ENCODE measurements at places on chromosomes 4 and X.
A peak's percentile ranks its signal among the peaks of the same experiment; 100 is the strongest.

- no peak for DNase-seq
Measured at GRCh38 chrX:68115371-68115770, 317.9 kb downstream of the OPHN1 start.

DNA sequence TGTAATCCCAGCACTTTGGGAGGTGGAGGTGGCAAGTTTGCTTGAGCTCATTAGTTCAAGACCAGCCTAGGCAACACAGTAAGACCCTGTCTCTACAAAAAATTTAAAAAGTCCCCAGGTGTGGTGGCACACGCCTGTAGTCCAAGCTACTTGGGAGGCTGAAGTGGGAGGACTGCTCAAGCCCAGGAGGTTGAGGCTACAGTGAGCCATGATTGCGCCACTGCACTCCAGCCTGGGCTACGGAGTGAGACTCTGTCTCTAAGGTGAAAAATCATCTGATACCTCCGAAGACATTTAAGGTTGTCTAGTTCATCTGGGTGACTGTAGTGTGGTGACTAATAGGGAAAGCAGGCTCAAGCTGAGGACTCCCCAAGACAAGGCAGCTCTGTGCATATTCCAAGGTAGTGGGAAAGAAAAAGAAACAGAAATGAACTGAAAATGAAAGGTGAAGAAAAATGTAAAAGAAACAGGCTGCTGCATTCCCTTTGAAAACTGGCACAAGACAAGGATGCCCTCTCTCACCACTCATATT lies 23.3 kb downstream of the FRYL start:
- DNase-seq: peak; percentile 38

DNA sequence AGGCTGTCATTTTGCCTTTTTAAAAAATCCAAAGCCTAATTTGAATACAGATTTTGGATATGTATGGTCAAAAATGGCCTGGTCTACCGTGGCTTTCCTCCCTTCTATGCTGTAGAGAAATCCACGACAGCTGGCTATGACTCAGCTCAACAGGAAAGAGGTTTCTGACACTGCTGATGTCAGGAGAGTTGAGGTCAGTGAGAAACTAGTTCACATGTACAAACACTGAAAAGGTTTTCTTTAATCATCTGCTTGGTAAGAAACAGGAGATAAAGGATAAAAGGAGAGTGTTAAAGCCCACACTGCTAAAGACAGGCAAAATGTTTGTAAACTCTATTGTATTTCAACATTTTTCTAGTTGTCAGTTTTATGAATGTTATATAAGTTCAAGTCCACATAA lies 113.9 kb downstream of the NYX start:
- DNase-seq: peak; percentile 86

DNA sequence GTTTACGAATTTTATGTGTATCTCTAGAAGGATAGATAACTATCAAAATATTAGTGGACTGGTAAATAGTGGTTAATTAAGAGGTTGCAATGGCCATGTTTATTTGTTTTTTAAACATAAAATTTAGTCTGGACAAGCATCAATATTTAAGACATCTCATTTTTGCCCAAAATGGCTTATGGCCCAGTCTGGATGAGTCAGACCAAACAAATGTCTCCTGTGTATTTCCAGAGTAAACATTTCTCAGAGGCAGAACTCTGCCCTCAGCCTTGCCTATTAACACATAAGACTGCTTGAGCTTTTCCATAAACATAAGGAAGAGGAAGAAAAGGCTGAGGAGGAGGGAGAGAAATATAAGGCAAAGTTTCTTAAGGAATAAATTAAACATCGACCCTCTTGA lies 277.1 kb upstream of the DIAPH2 start:
- peak; percentile 60 for DNase-seq

DNA sequence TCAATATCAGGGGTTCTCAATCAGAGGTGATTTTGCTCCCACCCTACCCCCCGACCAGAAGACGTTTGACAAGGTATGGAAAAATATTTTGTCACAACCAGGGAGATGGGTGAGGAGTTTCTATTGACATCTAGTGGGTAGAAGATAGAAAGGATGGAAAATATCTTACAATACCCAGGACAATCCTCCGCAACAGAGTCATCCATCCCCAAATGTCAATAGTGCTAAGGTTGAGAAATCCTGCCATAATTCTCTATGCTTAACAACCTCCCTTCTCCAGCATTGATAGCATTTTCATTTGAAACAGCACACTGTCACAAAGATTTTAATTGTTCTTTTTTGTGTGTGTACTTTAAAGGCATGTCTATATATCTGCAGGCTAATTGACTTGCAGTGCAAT lies 890.5 kb downstream of the PDHA2 start:
- DNase-seq: no peak

GRCh38 chr4:121376097-121376496 lies 4.7 kb downstream of the QRFPR start:
- DNase-seq: no peak

DNA sequence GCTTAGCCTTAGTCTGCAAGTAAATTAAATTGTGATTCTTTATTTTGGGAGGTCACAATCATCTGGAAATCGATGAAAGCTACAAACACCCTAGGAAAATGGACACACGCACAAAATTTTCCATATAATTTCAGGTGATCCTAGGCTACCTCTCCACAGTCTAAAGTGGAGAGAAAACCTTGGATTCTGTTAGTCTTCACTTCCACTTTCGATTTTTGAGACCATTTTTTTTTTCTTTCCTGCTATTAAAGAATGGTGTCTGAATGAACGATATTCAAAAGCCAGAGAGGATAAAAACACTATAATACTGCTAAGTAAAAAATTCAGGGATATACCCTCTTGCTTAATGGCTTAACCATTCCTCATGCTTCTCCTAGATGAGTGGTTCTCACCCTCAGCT lies 1.7 kb downstream of the FBXL5 start:
- DNase-seq: no peak

- no peak for DNase-seq
Measured at GRCh38 chr4:175129797-175130196, 211.6 kb downstream of the ADAM29 start.

DNA sequence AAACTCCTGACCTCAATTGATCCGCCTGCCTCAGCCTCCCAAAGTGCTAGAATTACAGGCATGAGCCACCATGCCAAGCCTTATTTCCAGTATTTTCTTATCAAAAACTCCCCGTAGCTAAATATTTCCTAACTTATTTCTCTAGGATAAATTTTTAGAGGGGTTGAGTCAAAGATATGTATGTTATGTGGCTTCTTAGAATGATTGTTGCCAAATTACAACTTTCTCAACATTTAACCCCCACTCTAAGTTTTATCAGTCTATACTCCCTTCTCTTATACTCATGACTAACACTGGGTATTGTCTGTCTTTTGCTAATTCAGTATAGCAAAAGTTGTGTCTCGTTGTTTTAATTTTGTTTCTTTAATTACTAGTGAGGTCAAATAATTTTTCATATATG lies 187.7 kb upstream of the LNX1 start:
- DNase-seq: no peak

DNA sequence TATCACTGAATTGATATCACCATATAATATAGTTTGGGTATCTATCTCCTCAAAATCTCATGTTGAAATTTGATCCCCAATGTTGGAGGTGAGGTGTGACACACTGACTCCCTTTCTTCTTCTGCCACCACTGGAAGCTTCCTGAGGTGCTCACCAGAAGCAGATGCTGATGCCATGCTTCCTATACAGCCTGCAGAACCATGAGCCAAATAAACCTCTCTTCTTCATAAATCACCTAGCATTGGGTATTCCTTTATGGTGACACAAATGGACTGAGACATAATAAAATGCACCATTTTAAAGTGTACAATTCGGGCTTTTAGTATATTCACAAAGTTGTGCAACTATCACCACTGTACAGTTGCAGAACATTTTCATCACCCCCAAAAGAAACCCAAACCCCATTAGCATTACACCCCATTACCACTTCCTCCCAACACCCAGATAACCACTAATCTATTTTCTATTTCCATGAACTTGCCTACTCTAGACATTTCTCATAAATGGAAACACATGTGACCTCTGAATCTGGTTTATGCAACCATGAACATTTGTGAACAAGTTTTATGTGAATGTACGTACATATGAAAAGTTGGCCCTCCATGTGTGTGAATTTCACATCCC lies 148.9 kb downstream of the OPHN1 start:
- no peak for DNase-seq

GRCh38 chr4:99875071-99875470 lies 19.2 kb downstream of the LAMTOR3 start:
- DNase-seq: no peak

GRCh38 chr4:7293703-7294102 lies 101.4 kb downstream of the SORCS2 start:
- no peak for DNase-seq

GRCh38 chr4:26281881-26282280 lies 38.9 kb upstream of the RBPJ start:
- no peak for DNase-seq

GRCh38 chr4:7182616-7183015 lies 9.7 kb upstream of the SORCS2 start:
- no peak for DNase-seq

DNA sequence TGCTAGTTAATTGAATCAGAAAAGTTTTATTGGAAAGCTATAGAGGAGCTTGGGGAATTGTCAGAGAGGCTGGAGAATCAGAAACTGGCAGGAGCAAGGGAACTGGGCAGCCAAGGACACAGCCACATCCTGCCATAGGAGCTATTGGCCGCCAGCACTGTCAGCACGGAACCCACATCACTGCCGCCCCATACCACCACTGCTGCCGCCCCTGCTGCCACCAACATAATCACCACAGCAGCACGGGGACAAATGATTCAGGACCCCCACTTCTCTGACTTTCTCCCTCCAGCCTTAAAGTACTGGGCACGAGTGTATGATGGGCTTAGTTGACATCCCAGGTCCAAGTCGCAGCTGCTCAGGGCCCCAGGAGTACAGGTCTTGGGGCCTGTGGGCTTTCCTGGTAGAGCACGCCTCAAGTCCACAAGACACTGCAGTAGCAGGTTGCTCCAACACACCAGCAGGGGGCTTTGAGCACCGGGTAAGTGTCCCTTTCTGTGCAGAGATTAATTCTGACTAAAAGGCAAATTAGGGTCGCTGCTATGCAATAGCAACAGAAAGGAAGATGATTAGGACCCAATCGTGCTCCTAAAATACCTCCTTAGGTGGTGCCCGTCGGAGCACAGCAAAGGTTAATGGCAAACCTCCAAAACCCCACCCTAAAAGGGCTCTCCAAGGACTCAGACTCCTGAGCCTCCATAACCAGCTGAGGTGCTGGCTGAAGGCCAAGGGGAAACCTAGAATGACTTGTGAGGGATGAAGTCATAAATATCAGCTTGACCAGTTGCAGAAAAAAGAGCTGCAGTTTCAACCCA lies 6.9 kb downstream of the PJA1 start:
- peak; percentile 84 for DNase-seq

DNA sequence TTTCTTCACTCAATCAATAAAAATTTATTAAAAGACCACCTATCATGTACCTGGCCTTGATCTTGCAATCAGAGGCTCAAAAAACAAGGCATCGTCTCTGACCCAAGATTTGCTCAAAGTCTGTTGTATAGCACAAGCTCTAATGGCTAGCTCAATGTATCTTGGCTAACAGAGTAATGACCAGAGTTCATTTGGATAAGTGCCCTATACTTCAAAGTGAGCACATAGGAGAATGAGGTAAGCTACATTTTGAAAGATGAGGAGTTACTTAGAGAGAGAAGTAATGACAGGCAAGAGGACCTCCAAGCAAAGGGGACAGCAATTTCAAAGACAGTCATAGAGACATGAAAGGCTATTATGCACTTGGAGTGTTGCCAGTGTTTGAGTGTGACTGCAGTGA lies 22.9 kb upstream of the GABRQ start:
- DNase-seq: no peak

DNA sequence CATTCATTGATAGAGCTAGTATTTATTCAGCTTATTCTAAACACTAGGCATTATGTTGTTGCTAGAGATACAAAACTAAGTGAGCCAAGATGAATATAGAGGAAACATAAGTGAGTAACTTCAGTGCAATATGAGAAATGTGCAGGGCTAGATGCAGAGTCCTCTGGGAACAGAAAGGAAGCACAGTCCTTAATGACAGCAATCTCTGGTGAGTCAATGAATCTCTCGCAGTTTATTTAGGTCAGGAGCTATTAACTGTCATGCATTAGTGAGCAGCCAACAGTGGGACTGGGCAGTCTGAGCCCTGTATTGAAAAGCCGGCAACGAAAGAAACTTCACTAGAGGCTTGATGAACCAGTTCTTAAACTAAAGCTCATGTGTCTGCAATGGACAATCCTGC lies 598.1 kb upstream of the MAGEB2 start:
- peak; percentile 78 for DNase-seq

- DNase-seq: no peak
Measured at GRCh38 chrX:54359408-54359807, 1.6 kb upstream of the WNK3 start.

DNA sequence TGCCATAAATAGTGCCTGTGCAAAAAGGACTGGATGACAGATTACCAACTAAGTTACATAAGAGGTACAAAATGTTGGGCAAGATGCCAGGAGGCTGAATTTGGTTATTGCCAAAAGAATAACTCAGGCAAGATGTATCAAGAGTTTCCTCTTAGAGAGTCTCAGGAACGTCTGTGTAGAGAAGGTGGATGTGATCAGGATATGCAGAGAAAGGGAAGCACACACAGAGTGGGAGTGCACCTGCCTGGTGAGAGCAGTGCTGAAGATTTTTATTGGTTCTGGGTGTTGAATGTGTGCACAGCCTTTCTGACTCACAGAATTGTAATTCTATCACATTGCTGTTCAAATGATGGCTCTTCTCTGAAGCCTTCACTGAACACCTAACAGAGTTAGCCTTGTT lies 156.8 kb upstream of the HS3ST1 start:
- peak; percentile 82 for DNase-seq

- DNase-seq: no peak
Measured at GRCh38 chr4:10963241-10963640, 278.7 kb upstream of the CLNK start.

DNA sequence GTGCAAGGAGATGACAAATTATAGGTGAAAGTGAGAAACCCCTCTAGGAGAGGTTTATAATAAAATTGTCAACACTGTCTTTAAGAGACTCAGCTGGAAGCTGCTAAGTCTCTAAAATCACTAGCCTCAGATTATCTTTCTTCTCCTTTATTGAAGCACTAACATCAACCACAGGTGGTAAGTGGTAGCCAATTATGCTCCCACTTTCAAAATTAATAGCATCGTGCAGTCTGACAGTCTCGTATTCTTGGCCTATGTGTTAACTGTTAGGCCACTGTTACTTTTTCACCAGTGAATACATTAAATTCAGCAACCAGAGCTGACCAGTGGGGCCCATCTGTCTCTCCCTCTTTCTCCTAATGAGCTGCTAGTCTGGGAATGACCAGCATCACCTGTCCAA lies 674.1 kb downstream of the RAPGEF2 start:
- DNase-seq: no peak

DNA sequence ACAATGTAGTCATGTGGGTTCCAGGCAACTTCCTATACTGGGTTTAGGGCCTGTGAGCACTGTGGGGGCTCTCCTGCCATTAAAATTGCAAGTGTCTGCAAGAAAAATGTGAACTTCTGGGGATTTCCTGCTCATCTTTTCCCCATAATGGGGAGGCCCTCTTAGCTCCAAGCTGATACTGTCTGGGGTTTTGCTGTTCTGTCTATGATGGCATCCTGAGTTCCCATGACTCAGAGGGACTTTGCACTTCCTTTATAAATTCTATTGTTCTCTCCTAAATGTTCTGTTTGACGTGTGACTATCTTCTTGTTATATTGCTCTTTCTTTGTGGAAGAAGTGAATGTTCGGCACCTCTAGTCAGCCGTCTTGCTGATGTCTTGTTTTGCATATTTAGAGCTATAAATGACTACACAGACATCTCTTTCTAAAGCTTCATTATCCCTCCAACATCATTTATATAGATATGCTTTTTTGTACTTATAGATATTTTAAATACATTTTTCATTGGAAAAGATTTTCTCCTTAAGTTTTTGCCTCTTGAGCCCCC lies 465.8 kb downstream of the NAF1 start:
- no peak for DNase-seq
